NAMALWA (cell line): ENCODE measurements at places on chromosomes 16 and 17.

- no peak for DNase-seq
These were observed 4.6 kb upstream of the DYNLRB2 start for GRCh38 chr16:80536238-80536637.

GRCh38 chr17:51455211-51455610, 194.9 kb downstream of the UTP18 start:
- no peak for DNase-seq

DNA sequence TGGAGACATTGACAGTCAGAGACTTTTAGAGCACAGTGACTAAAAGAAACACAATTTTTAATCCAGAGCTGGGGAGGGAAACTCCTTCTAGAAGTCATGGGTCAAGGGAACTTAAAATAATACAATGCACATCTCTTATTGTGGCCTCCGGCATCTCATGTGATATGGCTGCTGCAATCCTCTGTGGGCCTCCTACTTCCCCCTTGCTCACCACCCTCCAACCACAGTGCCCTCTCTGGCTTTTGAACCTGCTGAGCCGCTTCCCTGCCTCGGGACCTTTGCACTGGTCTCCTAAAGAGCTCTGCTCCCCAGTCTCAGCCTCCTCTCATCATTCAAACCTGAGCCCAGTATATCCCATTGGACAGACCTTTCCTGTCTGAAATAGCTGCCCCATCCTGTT, 47.6 kb downstream of the HS3ST2 start:
- no peak for DNase-seq

DNA sequence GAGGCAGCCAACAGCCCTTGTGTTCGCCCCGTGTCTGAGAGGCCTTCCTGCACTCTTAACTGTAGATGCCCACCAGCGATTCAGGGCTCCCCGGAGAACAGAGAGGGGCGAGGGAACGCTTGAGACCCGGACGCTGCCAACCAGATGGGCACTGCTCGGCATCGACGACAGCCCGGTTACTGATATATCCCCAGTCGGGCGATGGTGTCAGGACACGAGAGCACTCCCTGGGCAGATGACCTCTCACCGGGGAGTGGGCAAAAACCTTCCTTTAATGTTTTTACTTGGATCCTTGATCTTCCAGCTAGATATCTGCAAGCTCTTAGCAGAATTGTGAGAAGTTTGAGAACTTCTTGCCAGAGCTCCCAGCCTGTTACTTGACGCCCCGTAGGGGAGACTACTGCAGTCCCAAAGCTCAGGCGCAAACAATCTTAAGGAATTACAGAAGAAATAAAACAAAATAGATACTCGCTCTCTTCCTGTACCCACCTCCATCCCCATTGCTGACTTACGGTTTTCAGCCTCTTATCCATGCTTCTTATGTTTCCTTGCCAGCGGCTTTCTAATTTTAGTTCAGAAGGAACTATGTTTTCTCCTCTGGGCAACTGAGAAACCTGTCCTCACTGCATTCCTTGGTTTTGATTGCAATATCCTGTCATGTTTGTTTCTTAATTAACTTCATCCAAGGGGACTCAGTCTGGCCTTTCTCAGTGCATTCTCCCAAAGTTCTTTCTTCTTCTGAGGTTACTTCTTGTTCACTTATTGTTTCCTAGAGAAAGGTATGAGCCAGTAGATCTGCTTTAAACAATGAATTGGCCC, 845 bp downstream of the SP2 start:
- DNase-seq: no peak

DNA sequence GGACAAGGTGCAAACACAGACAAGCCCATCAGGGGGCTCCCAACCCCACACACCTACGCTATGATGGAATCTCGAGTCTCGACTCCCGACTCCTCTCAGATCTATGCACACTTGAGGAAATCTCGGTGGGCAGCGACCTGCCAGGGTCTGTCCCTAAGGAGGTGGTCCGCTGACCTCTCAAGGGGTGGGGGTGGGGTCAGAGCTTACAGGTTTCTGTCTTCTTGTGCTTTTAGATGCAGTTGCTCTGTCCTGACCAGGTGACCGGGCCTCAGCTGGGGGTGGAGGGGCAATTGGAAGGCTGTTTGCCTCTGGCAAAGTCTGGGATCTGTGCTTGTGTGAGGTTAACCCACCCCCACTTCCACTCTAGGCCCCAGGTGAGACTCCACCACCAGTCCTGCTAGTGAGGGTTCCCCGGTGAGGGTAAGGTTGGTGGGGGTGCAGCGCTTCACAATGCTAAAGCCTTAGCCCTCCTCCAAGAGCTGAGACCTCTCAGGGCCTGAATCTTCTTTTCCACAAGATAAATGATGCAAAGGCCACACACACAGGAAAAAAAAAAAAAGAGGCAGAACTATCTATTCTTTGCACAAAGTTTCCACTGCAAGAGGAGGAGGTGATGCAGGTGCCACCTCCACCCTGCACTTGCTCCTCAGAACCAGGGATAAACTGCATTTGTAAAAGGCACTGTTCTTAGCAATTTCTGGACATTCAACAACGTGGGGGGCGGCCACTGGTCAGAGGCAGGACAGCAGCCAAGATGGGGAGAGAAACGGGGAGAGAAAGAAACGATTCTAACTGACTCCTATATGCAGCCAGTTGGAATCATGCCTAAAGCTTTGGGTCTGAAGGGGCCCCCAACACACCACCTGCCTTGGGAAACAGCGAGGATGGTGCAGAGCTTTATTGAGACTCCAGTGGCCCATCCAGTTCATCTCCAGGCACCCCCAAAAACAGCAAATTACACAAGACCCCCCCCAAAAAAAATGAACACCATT, 4.1 kb downstream of the CISD3 start:
- peak; percentile 68 for DNase-seq

DNA sequence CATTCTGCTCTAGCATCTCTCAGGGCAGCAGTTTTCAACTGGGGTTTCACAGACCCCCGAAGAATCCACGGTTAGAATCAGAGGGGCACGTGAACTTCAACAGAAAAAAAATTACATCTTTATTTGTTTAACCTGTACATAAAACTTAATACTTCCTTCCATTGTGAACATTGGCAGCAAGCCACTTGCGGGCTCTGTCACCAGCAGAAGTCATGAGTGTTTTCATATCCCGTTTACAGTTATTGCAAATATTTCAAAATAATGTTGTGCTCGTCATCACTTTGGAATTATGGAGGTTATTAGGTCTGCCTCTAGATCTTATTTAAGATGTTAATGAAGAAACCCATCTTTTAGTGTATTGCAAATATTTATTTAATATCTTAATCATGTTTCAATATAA, 109.8 kb downstream of the SDR42E1 start:
- no peak for DNase-seq

- DNase-seq: no peak
These were observed 12.1 kb downstream of the LPO start for GRCh38 chr17:58250344-58251011.

- no peak for DNase-seq
These were observed 120.0 kb downstream of the PHKB start for GRCh38 chr16:47581114-47581513.

DNA sequence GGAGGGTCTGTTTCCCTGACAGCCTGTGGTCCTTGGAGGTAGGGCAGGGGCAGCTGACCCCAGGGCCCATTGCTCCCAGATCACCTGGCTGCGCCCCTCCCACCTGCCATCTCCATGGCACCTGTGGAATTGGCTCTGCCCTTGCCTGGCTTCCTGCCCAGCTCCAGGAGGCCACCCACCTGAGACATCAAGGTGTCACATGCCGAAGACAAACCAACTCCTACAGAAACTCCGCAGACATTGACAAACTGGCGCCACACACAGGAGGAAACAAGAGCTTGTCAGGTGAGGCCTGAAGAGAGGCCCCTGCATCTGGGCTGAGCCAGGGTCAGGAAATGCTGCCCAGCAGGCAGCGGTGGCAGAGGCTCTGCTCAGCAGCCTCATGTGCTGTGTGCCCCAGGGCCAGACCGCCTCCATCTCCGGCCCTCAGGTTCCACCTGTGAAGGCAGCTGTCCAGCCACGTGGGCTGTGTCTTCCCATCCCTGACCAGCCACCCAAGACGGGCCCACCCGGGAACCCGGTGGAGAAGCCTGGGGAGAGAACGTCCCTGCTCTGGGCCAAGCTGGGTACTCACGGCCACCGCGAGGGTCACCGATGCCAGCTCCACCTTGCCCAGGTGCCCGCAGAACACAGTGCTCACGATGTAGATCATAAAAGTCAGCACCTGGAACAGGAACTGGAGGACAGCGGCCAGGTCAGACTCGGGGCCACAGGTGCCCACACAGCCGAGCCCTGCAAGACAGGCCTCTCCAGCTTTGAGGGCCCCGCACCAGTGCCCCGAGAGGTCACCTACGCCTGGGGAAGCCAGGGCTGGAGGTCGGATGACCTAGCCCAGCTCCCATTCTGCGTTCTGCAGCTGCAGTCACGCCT, 1.6 kb downstream of the SLC47A2 start:
- no peak for DNase-seq

DNA sequence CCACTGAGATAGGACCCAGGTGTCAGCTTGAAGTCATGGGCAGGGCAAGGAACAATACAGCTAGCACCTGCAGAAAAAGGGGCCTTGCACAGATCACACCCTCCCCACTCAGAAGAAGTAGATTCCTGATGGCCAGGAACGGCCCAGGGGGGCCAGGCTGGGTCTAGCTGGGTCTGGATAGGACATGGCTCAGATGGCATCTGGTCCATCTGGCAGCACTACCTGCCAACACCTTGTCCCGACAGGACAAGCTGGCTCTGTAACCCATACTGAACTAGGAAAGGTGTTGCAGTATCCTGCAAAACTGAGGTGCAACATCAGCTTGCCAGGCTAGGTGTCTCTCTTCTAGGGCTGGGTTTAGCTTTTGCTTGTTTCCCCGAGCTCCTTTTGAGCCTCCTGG, 38.9 kb upstream of the GFOD2 start:
- no peak for DNase-seq

DNA sequence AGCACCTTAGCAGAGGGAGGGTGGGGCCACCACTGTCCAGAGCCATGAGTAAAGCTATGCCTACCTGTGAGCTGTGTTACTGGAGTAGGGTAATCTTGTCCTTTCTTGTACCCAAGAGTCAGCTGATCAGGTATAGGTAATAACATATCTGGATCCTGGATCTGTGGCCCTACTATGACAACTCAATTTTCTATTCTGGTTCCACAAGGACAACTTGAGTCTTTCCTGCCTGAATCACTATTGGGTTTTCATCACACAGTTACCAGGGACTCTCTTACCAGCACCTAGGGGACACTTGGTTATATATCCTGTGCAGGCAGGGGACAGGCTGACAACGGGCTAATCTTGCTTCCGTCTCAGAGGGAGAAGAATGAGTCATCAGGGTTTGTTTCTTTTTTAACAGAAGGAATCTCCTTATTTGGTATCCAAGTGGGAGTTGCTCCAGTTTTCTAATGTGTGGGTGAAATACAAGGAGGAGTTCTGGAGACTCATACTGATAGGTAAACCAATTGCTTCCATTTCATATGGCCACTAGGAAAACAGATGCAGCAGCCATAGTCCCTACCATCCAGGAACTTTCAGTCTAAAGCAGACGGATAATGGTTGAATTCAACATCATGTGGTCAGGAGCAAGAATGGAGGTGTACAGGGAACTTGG, 6.8 kb downstream of the ZNF267 start:
- no peak for DNase-seq
